Activated naive CD4-positive, alpha-beta T cell treated with anti-CD3 and anti-CD28 coated beads, Interleukin-2, amount 50 U/mL, for 72 hours (primary cell): ENCODE measurements at places on chromosomes 6 and 20. TPM values are rescaled to one million over a fixed set of nuclear protein-coding genes. Genes with fewer than 3 reads are reported as not detected.

The ENPP3 gene
- total RNA-seq: 1.4 TPM

The MUCL3 gene
- not detected for total RNA-seq

The EYS gene
- total RNA-seq: not detected

The EDN3 gene
- 0.14 TPM for total RNA-seq

The REM1 gene
- total RNA-seq: not detected

The C6orf141 gene
- 0.35 TPM for total RNA-seq

The NNAT gene
- 0.93 TPM for total RNA-seq

The RSPH4A gene
- total RNA-seq: not detected

The PIM1 gene
- 280 TPM for total RNA-seq

The MYL9 gene
- total RNA-seq: 0.95 TPM

The KCNK16 gene
- total RNA-seq: not detected

The GRIK2 gene
- not detected for total RNA-seq

The SPTLC3 gene
- total RNA-seq: 1.7 TPM

The PTGIS gene
- total RNA-seq: 0.60 TPM

The CAGE1 gene
- 0.30 TPM for total RNA-seq

The FRMD1 gene
- not detected for total RNA-seq

The MYCT1 gene
- not detected for total RNA-seq

The SAPCD1 gene
- 13.3 TPM for total RNA-seq

The ERVFRD-1 gene
- total RNA-seq: not detected

The GGTLC1 gene
- not detected for total RNA-seq

The PRDM1 gene
- 7.7 TPM for total RNA-seq

The KCNB1 gene
- not detected for total RNA-seq

The PRR18 gene
- total RNA-seq: not detected

The BACH2 gene
- 48.7 TPM for total RNA-seq

The OOEP gene
- not detected for total RNA-seq
